Left ventricle myocardium inferior (tissue), 1 donor: ENCODE measurements at places on chromosomes 13 and 19.

DNA sequence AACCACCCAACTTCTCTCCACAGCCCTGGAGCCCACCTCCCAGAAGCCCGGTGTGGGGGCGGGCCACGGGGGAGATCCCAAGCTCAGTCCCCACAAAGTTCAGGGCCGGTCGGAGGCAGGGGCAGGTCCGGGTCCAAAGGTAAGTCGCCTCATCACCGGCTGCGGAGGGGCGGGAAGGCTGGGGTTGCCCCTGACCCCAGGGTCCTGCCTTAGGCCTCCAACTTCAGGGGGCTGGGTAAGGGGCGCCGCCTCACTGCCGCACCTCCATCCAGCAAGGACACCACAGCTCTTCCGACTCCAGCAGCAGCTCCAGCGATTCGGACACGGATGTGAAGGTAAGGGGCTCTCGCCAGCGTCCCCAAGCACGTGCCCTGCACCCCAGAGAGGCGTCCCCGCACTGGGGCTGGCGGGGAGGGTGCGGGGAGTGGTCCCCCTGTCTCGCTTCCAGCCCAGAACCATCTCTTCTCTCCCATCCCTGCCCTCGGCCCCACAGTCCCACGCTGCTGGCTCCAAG lies 358 bp downstream of the C19orf33 start:
- DNase-seq = no peak

GRCh38 chr13:103983948-103984347 lies 917.7 kb upstream of the SLC10A2 start:
- no peak for DNase-seq

- DNase-seq = no peak
Measured at GRCh38 chr13:78160793-78161192, 242.2 kb upstream of the EDNRB start.

DNA sequence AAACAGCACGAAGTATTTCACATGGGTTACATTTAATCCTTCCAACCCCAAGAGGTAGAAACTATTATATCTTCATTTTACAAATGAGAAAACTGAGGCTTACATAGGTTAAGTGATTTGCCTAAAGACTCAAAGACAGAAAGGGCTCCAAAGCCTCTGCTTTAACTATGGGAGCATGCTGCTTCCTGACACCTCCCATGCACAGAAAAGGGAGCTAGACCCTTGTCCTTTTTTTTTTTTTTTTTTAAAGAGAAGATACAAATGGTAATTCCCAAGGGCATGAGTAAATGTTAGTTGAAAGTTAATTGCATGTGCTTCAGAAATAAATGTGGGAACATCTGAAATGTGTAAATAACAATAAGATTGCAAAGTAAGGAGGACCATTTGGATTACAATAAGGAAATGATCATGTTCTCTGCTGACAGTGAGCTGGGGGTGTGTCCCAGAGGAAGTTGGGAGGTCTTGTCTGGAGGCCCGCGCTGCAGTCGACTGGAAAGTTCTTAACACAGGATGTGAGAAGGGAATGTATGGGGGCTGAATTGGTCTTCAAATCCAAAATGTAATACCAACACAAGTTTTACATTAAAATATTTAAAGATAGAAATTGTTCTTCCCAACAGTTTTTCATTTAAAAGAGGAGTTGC lies 500.3 kb downstream of the KLF12 start:
- DNase-seq = no peak

- DNase-seq = no peak
Measured at GRCh38 chr19:3667766-3668165, 32.5 kb downstream of the PIP5K1C start.
